ENCODE measurements at places on chromosomes 1 and 21.

DNA sequence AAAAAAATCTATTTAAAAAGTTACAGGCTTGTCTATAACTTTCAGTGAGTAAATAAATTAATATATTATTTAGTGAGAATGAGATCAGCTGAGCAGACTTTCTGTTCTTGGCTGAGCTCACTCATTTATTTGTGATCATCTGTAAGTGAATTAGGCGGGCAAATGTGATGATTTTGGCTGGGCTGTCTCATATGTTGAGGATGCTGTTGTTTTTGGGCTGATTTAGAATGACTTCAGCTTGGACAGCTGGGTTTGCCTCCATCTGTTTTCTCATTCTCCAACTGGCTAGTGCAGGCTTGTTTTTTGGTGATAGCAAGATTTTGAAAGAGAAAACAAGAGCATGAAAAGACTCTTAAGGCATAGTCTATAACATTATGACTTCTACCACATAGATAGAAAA, 475.8 kb upstream of the OLFM3 start:
- no peak for DNase-seq

GRCh38 chr21:44377201-44377921, 23.9 kb downstream of the TRPM2 start:
- no peak for DNase-seq

DNA sequence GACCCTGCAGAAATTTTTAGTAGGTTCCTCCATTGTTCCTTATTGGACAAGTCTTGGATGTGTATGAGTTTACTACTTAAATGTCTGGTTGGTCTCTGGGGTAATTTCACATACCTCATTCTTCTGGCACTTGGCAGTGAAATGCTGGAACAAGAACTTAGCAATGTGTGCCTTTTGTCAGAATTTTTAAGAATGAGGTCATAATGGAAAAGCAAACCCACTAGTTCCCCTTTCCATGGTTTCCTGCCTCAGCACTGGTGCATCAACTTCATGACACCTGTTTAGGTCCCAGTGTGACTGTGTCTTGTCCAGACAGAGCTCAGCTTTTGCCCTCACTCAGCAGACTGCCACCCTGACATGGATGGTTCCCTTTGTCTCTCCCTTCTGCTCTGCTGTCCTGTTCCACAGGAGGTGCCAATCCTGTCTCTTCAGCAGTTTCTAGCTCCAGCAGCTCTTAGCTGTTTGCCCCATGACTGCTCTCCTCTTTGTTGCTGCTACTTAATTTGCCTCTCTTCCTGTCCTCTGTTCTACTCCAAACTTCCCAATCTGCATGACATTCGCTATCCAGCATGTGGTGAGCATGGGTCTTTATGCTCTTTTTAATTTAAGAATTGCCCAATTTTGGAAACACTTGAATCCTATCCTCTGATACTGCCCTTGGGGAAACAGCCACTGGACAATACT, 135.6 kb downstream of the CYYR1 start:
- DNase-seq = peak; percentile 36

DNA sequence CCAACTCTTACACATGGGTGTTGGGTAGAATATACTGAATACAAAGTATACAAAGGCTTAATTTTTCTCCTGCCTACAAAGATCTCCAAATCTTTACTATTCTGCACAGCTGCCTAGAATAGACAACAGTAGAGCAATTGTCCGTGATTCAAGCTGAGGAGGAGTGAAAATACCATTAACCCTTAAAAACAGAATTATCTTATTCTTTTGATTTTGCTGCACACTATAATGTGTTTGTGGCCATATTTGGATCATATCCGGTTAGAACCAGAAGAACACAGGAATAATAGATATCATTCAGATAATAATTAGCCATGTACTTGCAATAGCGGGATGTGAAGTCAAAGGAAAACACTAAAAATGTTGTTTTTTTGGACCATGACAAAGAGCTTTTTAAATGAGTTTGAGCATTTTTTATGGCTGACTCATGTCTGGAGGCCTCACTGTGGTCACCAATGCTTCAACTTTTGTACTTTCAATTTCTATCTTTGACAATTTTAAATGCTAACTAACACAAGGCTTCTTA, 197.6 kb upstream of the FOXD3 start:
- DNase-seq = peak; percentile 46

- DNase-seq = no peak
Observed at GRCh38 chr21:45329261-45330074, 41.8 kb upstream of the POFUT2 start.

DNA sequence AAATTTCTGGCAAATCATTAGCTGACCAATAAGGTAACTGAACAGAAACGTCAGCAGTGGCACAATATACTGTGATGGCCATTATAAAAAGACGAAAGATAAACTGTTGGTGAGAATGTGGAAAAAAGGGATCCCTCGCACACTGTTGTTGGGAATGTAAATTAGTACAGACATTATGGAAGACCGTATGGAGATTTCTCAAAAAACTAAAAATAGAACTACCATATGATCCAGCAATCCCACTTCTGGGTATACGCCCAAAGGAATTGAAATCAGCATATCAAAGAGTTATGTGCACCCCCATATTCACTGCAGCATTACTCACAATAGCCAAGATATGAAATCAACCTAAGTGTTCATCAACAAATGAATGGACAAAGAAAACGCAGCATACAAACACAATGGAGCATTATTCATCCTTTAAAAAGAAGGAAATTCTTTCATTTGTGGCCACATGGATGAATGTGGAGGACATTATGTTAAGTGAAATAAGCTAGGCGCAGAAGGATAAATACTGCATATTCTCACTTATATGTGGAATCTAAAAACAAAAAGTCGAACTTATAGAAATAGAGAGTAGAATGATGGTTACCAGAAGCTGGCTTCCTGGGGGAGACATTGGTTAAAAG, 257.7 kb downstream of the RHOU start:
- DNase-seq = no peak

DNA sequence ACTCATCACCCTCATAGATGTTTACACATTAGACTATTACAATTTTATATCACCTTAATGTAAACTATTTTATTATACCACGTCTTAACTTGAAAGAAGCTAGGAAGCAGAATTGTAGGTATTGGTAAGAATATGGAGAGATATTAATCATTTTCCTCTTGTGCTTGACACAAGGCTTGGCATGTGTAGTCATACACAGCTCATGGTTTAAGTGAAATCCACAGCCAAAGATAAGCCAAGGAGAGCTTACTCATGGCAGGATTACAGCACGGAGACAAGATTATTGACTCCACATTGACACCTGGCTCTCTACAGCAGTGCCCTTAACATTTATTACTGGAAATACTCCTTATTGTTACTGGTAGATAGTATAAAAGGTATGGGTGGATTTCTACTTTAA, 68.4 kb upstream of the ADGRL4 start:
- no peak for DNase-seq

GRCh38 chr1:204112876-204113730, 38.7 kb downstream of the ETNK2 start:
- peak; percentile 7 for DNase-seq

DNA sequence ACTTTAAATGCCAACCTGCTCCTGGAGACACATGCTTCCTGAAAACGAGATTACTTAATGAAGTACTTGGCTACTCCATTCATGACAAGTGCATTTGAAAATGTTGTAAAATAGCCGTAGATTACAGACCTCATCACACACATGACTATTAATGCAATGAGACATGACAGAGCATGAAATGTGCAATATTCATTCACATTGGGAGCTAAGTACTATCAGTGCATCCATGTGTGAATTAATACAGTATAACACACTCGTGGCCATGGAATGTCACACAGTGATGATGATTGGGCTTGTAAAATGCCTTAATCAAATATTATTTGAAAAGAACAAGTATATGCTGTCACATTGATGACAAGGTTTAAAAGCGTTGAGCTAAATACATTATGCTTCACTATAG, 407.0 kb downstream of the AMY1C start:
- no peak for DNase-seq

DNA sequence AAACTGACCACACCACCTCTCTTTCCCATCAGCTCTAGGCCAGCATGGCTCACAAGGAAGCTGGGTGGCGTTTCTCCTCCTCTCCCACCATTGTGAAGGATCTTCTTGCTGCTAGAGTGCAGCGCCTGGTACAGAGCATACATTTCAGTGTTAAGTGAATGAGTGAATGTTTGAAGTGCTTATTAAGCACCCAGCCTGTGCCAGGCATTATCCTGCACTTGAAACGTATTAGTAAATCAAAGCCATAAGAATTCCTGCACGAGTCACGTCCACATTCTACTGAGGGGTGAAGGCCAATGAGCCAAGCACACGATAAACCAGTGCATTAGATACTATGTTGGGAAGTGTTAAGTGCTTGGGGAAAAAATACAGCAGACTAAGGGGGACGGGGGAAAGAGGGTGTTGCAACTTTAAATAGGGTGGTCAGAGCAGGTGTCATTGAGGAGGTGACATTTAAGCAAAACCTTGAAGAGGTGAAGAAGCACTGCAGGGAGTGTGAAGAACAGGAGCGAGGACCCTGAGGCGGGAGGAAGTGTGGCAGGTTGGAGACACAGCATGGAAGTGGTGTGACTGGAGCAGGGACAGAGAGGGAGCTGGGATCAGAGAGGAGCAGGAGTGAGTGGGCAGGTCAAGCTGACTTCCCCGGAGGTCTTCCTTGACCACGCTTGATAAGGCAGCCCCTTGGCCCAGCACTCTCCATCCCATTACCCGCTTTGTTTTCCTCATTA, 48.5 kb upstream of the LRRN2 start:
- no peak for DNase-seq

DNA sequence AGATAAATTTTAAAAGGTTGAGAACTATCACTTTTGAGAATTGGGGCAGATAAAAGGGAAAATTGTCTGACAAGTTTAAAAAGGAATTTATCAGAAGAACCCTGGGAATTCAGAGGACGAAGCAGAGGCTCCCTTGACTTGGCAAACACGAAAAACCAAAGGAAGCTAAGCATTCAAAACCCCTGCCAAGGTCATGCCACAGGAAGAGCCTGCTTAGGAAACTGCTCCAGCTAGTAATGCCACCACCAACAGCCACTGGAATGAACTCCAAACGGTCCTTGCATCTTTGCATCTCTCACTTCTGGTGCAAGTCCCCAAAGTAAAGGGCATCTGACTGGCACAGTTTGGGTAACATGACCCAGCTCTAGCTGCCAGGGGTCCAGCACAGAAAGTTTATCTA, 7.2 kb downstream of the GPBP1L1 start:
- no peak for DNase-seq

GRCh38 chr1:203305809-203306088, 430 bp downstream of the BTG2 start:
- no peak for DNase-seq

GRCh38 chr1:12472798-12473551, 145.0 kb downstream of the DHRS3 start:
- peak; percentile 35 for DNase-seq

- no peak for DNase-seq
Observed at GRCh38 chr1:233897325-233898162, 6.9 kb upstream of the SLC35F3 start.

GRCh38 chr1:32962248-32962896, 2.2 kb downstream of the RNF19B start:
- DNase-seq = peak; percentile 78

- peak; percentile 56 for DNase-seq
Observed at GRCh38 chr1:40155135-40155534, 6.1 kb upstream of the RLF start.

- no peak for DNase-seq
Observed at GRCh38 chr1:46492871-46493270, 3.2 kb downstream of the DMBX1 start.

- DNase-seq = no peak
Observed at GRCh38 chr1:182101415-182102042, 40.0 kb upstream of the ZNF648 start.

DNA sequence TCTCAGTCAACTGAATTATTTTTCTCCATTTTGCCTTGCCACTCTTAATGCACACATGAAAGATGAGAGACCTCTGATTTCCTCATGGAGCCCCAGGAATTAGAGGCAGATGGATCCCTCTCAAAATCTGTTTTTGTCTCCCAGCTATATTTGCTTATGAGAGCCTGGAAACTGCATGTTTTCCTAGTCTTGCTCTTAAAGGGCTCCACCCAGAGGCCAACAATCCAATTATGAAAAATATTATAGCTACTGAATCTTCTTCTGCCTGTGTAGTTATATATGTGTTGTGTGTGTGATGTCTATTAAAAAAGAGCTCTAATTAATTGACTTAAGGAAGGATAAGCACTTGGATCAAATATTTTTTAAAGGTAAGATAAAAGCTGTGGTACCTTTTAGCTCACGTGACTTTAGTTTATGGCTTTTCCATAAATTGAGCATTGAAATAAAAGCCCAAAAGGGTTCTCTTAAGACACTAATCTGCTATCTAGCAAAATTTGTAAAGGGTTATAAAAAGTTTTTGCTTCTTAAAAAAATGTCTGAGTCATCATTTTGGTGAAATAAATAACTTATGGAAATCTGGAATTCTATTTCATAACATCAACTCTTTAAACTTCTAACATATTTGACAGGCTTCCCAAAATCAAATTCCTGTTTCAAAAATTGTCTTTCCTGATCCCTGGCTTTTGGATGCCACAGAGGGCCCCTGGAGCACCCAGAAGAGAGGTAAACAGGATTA, 31.2 kb upstream of the TSPEAR start:
- peak; percentile 1 for DNase-seq

- peak; percentile 88 for DNase-seq
Observed at GRCh38 chr1:9892563-9893528, 17.2 kb downstream of the CTNNBIP1 start.

GRCh38 chr21:26835714-26836265, 9.4 kb downstream of the ADAMTS1 start:
- no peak for DNase-seq

- DNase-seq = no peak
Observed at GRCh38 chr1:230215529-230215928, 148.5 kb downstream of the GALNT2 start.

DNA sequence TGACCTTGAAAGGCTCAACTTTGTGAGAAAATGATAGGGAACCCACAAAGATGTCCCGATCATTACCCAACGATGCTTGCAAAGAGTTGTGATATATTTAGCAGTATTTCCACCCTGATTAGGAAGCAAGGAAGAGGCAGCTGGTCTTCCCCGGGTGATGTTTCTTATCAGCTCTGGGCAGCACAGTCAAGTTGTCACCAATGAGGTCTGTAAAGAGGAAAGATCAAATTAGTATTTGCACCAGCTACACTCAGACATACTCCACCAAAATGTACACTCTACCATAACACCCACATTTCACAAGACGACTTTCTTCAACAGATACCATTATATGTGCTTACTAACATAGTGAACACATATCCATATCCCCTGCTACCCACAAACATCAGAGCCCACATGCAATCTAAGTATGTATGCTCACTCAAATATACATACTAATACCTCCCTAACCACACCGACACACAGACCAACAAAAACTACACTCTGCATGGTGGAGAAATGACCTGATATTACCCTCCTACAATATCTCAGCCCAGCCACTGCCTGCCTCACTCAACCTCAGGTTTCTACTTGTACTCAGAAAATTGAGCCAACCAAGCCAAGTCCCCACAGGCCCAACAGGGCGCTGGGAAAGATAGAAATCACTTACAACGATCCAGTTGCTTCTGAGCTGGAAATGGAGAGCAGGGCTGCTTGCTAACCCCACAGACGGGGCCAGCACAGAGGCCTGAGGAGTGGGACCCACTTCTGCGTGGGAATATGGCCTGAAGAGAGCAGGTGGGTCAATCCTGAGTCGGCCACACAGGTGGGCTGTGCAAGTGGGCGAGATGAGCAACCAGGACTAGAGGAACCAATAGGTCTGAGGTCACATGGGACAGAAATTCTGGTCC, 4.6 kb upstream of the BTG2 start:
- no peak for DNase-seq
